ENCODE measurements at places on chromosomes 12 and 14. TPM values are rescaled to one million over a fixed set of nuclear protein-coding genes. Genes with fewer than 3 reads are reported as not detected.

The SRRM4 gene
- 0.19 TPM for total RNA-seq

DNA sequence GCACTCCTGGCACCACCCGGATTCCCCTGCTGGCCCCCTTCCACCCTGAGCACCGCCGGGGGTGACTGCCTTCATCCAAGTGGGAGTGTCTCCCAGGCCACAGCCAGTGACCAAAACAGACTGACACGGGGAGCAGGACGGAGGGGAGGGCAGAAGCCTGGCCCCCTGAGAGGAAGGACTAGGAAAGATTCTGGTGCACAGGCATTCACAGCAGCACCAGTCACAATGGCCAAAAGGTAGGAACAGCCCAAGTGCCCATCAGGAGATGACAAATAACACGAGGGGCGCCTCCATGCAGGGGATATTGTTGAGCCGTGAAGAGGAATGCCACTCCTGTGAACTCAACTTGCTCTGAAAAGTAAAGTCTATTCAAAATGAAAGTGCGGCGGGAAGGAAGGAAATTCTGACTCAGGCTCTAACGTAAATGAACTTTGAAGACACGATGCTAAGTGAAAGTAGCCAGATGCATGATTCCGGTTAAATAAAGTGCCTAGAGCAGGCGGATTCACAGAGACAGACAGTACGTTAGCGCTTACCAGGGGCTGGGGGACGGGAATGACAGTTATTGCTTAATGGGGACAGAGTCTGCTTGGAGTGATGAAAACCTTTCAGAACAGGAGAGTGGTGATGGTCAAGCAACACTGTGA lies 146.1 kb upstream of the NCOR2 start:
- DNase-seq: no peak

DNA sequence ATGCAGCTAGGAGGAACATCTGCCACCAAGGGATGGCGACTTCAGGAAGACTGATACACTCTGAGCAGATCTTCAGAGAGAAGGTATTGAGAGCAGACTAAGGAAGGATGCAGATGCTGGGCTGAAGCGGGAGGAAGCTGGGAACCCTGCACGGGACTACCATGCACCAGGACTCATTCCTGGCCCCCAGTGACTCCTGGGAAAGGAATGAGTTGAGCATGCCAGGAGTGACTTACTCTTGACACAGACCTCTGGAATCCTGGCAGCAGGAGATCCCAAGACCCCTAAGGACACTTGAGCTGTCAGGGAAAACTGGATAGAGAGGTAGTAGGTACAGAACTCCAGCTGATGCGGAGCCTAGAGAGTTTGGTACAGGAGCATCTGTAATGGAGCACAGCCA lies 336.1 kb downstream of the RPS29 start:
- DNase-seq: no peak

DNA sequence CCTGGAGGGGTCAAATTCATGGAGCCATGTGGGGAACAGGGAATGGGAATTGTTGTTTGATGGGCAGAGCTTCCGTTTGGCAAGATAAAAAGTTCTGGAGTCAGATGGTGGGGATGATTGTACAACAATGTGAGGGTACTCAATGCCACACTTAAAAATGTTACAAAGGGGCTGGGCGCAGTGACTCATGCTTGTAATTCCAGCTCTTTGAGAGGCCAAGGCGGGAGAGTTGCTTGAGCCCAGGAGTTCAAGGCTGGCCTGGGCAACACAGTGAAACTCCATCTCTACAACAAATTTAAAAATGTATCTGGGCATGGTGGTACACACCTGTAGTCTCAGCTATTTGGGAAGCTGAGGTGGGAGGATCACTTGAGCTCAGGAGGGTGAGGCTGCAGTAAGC lies 66.0 kb upstream of the DIO3 start:
- DNase-seq: no peak

The PKP2 gene
- 428 TPM for total RNA-seq

All from left ventricle myocardium inferior (tissue), 1 donor.